ENCODE measurements at places on chromosomes 7 and 10.

DNA sequence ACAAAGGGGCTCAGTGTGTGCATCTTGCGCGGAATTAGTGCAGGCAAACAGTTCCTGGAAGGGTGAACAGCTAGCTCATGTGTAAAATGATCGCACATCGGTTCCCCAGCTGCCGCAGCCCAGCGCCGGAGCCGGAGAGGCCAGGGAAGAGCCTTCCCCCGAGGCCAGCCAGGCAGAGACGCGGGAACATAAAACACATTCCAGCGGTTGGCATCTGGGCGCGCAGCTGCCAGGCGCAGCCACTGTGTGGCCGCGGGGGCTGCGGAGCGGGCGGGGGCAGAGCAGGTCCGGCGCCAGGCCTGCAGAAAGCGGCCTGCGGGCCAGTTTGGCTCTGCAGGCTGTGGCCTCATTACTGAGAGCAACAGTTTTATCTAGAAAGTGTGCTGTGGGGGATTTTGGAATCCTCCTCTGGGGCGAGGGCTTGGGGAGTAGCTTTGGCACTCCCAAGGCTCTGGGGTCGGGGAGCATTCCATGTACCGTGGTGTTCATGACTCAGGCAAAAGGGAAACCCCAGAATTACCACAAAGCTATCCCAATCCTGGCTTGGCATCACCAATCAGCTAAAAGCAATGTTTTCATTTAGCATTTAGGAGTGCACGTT lies 74.3 kb downstream of the SAMD9 start:
- no peak for DNase-seq

GRCh38 chr7:7201578-7202374 lies 19.4 kb downstream of the C1GALT1 start:
- peak; percentile 9 for DNase-seq

DNA sequence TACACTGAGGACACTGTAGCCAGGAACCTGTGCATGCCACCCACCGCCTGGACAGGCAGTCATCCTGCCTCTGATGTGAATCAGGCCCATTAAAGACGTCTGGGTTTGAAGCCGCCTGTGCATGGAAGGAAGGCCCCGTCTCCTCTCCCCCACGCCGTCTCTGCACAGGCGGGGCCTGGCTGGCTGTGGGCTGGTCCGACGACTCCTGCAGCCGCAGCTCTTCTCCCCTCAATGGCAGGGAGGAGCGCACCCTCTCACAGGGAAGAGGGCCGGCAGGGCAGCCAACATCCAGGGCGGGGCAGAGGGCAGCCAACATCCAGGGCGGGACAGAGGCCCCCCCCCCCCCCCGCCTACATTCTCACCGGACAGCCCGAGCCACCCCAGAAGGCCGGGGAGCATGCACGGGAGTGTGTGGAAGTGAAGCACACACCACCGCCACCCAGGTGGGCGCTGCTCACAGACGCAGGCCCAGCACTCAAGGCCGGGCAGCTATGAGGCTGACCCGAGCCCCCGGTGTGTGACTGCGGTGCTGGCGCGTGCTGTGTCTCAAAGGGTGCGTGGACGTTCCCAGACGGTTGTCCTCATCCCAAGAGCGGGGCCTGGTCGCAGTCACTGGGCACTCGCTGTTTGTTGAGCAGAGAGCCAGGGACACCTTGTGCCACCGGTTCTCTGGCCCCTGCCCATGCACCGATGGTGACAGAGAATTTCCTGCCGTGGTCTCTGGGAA lies 19.1 kb downstream of the DPYSL4 start:
- no peak for DNase-seq

GRCh38 chr10:42836096-42836495 lies 53.5 kb downstream of the BMS1 start:
- no peak for DNase-seq

DNA sequence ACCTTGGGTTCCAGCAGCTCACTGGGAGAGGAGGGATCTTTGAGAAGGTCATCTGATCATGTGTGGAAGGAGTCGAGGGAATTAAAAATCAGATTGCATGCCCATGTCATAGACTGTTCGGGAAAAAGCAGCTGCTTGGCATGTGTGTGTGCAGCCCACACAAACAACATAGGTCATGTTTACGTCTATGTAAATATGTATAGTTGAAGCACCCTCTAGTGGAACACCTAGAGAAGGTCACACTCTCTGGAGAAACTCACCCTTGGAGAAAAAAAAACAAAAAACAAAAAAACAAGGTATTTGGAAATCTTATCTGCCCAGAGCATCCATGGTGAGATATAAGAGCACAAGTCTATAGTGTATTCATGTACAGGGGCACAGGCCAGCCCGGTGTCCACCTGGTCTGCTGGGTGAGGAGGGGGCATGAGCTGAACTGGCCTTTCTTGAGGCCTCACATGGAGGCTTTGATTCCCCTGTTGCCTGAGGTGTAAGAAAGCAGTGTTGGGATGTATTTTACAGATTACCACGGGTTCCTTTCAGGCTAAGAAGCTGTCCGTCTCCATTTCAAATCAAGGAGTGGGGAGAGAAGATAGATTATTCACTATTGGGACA lies 98.0 kb downstream of the NPY start:
- DNase-seq = no peak

DNA sequence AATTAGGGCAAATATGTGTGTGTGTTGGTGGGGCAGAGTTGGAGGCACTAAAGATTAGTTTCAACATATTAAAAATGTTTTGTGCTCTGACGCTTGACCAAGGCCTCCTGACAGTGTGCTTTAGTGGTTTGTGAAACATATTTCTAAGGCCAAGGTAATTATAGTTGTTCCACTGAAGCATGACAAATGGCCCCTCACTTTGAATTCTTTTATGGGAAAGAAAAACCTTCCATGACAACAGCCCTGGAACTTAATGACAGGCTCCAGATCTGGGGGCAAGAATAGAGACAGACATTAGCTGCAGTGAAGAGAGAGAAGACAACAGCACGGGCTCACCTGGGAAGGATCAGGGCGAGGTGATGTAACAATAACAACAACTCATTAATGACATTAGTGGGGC lies 155.8 kb downstream of the CHN2 start:
- no peak for DNase-seq

- no peak for DNase-seq
These were observed 90.9 kb downstream of the NT5C2 start for GRCh38 chr10:103102195-103102594.

DNA sequence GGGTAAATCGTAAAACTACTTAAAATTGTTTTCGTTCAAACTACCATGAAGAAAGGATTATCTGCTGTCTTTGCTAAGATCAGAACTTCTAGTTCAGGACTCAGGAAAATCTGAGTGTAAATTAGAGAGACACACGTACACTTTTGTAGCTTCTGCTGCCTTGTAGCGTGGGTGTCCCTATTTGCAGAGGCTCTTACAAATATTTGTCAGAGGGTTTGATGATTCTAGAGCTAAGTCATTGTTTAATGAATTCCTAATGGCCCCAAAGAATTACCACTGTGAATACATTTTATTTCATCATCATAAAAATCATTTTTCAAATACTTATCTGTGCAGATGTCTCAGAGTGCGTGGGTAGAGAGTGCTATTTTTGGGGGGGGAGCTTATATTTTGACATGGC lies 314.9 kb downstream of the LRMDA start:
- DNase-seq = no peak

DNA sequence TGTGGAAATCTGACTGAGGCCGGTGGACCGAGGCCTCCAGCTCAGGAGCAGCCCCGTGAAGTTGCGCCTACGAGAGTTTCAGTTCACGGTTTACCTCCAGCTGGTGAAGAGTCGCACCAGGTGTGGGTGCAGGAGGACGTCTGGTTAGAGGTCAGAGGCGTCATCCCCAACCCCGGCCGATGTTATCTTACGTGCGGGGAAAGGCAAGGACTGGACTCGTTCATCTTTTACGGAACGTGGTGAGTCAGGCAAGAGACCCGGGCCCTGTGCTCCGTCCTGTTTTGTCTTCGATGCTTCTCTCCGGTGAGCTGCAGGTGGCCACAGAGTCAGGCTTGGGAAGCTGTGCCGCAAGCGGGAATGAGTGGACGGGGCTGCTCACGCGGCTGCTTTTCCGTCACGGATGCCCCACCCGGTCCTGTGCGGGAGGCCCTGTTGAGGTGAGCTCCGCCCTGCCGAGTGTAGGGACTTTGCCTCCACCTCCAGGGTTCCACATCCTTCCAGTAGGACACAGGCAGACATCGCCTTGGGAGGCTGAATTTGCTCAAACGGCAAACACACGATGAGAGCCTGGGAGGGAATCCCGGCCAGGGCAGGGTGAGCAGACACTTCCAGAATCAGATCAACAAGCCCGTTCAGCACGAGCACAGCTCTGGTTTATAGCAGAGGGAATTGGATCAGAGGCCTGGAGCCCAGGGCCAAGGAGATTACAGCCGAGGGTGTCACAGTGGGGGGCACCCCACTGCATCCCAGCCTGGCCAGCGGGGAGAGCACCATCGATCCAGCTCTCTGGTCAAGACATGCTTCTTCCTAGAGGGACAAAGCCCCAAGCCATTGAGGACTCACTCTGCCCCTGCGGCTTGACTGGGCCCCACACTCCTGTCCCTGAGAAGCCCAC lies 50.1 kb upstream of the INPP5A start:
- DNase-seq = no peak

GRCh38 chr7:126574276-126575250 lies 678.2 kb downstream of the GRM8 start:
- no peak for DNase-seq

GRCh38 chr10:122142641-122143237 lies 128.4 kb upstream of the BTBD16 start:
- DNase-seq = no peak

DNA sequence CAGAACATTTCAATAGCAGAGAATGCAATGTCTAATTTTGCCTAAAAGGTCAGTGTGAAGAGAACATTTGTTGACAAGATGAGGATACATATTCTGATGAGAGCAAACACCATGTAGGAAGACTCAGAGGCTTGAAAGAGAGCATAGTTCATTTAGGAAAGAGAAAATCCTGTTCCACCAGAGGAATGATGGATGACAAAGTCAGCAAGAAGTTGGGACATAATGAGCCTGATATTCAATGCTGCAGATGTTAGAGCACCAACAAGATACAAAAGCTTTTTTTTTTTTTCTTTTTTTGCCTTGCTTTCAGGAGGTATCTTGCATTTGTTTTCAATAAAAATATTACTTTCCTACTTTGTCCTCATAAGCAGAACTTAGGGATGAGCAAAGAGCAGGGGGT lies 952.0 kb upstream of the C7orf33 start:
- no peak for DNase-seq

DNA sequence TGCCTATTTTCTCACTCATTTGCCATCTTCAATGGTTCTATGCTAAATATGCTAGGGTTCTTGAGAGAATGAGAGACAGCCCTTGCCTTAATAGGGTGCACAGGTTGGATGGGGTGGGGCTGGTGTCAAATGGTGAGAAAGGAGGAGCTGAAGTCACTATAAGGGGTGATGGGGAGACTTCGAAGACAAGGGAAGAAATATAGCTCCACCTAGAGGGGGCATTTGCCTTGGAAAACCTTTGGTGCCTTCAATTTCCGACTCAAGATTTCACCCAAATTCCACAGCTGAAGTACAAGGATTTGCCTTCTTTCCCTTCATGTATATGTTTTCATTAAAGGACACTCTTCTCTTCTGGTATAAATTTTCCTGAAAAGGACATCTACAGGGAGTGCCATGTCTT lies 5.6 kb downstream of the PTN start:
- DNase-seq = no peak

DNA sequence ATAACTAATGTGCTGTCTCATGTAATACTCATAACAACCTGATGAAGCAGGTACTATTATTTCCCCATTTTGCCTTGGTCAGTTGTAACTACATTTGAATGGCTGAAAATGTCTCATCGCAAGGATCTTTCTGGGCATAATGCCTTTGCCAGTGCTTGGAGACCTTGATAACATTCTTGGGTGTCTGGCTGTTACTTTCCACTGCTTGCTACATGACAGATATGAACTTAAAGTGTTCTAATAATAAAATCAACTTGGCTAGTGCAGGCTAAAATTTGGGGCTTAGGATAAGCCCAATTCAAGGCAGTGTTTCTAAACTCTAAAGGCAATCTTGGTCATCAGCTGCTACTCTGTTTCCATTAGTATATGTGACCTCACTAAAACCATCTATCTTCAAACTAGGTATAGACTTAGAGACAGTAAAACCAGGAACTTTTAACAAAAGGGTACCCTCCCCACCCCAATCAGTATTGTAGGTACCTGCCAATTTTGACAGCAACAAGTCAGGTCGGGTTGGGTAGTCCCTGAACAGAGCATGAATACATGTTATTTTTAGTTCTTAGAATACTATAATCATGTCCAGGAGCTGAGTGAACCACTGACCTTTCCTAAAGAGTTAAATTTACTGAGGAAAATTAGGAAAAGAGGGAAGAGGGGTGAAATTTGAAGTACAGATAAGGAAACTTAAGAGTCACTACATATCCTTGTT lies 68.2 kb upstream of the AHR start:
- DNase-seq = no peak

DNA sequence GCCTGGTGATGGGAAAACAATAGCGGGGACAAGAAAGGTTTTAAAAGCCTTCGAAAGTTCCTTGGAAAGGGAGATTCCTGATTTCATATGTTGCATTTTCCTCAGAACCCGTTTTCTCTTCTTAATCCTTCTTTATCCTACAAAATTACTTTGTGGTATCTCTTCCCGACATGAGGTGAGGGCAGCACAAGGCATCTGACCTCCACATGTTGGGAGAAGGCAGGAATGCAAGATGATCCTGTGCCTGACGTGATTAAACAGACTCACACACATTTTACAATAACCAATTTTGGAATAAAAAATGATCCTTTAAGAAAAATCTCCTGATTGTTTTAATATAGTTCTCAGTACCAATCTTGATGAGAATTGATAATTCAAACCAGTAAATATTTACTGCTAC lies 153.3 kb upstream of the MKLN1 start:
- no peak for DNase-seq
